ENCODE measurements at places on chromosomes 16 and 17.

- DNase-seq: no peak
Observed at GRCh38 chr17:73394512-73395450, 83.0 kb upstream of the CDC42EP4 start.

GRCh38 chr16:49493836-49494235 lies 120.2 kb downstream of the C16orf78 start:
- no peak for DNase-seq

- DNase-seq: peak; percentile 38
Observed at GRCh38 chr17:2194889-2195335, 108.7 kb downstream of the SMG6 start.

- no peak for DNase-seq
Observed at GRCh38 chr16:88616320-88616719, 22.1 kb upstream of the IL17C start.

DNA sequence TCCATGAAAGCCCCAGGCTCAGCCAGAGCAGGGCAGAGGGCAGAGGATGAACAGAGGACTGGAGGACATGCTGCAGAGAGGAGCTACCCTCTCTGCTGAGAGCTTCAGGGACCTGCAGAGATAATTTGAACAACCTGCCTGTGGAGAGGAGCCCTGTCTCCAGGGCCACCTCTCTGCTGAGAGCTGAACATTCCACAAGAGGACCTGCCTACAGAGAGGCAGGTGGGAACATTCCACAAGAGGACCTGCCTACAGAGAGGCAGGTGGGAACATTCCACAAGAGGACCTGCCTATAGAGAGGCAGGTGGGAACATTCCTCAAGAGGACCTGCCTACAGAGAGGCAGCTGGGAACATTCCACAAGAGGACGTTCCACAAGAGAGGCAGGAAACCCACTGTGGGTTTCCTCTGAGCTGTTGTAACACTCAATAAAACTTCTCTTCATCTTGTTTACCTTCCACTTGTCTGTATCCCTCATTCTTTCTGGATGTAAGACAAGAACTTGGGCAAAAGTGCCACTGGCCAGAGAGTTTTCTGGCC lies 551.9 kb upstream of the CA10 start:
- DNase-seq: no peak

DNA sequence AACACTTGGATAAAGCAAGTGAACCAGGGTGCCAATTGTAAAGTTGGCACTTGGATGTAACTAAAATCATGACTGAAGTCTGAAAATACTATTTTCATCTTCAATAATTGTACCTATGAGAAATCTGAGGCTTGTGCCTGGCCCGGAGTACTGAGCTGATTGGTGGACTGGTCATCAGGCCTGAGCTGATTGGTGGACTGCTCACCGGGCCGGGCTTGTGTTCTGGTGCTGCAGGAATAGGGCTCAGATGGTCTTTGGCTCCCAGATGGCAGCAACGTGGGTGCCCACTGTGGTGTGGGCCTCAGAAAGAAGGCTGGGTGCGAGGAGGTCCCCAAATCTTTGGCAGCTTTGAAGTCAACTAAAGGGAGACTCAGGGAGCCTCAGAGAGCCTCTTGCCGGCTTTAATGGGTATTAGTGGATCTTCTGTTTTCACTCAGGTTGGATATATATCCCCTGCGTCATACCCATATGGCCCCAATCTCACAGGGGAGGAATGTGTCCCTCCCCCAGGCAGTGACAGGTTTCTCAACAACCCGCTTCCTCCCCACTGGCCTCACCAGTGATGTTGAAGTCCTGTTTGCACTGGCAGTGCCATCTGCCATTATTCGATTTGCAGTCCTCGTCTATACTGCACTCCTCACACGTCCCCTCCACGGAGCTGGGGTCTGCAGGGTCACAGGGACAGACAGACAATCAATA lies 4.7 kb downstream of the UMOD start:
- DNase-seq: no peak

DNA sequence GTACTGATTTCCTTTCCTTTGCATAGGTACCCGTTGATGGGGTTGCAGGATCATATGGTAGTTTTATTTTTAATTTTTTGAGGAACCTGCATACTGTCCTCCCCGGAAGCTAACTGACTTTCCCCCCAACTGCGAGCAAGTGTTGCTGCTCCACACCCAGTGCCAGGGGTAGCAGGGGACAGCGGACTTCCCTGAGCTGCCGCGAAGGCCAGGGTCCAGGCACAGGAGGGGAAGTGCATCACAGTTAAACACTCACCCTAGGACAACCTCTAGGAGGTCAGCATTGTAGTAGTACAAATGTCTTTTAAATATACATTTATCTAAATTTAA lies 201.7 kb downstream of the NPIPB11 start:
- DNase-seq: no peak

GRCh38 chr16:68734782-68735181 lies 2.3 kb upstream of the CDH1 start:
- no peak for DNase-seq

DNA sequence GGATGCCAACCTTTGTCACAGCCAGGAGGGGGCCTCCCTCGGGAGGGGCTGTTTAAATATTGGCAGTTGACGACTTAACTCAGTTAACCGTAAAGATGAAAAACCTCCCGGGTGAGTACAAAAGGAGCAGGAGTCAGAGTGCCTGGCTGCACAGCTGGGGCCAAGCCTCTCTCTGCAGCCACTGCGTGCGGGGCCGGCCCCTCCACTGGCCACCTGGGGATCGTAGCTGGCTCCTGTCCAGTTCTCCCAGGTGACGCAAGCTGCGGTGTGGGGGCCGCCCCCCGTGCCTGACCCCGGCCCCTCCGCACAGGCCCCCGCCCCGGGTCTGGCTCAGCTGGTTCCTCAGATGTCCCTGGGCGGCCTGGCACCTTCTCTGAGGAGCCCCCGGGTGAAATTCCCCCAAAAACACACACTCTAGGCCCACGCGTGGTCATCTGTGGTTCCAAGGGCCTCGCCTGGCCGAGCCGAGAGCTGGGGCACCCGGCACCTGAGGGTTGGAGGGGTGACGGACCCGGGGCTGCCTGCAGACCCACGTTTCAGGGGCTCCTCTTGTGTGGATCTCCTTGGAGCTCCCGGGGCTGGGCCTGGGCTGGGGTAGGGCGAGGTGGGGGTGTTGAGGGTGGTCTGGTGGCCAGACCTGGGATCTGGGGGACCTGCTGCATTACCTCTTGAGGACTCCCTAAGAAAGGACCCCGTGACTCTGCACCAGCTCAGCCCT lies 7.4 kb upstream of the CACNA1H start:
- DNase-seq: no peak

DNA sequence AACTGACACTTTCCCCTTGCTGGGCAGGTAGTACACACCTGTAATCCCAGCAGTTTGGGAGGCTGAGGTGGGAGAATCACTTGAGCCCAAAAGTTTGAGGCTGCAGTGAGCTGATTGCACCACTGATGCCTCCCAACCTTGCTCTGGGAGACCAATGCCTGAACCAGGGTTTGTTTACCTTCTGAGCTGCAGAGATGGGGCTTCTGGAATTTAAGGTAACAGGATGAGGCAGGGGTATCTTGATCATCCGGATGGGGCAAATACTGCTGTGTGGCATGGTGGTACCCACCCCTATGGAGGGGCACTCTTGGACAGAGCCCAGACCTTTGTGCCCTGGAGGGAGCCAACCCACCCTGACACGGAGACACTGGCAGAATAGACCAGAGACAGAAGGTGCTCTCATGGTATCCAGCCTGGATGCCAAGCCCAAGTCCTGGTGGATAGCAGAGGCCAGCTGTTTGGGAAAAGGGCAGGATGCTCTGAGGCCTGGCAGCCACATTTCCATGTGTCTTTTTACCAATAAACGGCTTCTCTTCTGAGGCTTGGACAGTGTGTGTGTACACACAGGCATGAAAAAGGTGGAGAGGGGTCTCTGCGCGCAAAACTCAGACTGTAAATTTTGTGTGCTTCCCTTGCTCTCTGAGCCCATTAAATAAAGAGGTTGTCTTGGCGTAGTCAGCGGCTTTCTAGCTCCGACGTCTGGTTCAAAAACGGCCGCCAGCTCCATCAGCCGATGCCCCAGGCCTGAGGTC lies 4.4 kb downstream of the ZNF48 start:
- no peak for DNase-seq

DNA sequence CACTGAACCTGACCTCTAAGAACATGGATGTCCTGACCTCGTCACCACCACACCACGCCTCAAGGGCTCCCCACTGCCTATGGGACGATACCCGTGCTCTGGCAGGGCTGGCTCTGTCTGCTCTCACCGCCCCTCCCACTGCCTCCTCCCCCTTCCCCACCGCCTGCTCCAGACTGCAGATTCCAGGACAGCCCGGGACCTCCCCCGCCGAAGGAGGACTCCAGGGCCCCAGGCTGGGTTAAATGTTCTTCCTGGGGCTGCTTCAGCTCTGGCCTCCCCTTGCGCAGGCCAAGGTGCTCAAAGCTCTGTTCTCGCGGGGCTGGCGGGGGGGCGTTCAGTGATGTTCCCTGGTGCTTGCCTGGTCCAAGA lies 3.1 kb downstream of the NPW start:
- no peak for DNase-seq

GRCh38 chr16:46853713-46854443 lies 22.9 kb upstream of the C16orf87 start:
- peak; percentile 44 for DNase-seq

- DNase-seq: no peak
Observed at GRCh38 chr17:67109111-67109510, 64.8 kb downstream of the CACNG1 start.

GRCh38 chr16:75108792-75109731 lies 7.5 kb downstream of the LDHD start:
- no peak for DNase-seq

- DNase-seq: no peak
Observed at GRCh38 chr17:55284001-55284884, 19.5 kb downstream of the HLF start.

DNA sequence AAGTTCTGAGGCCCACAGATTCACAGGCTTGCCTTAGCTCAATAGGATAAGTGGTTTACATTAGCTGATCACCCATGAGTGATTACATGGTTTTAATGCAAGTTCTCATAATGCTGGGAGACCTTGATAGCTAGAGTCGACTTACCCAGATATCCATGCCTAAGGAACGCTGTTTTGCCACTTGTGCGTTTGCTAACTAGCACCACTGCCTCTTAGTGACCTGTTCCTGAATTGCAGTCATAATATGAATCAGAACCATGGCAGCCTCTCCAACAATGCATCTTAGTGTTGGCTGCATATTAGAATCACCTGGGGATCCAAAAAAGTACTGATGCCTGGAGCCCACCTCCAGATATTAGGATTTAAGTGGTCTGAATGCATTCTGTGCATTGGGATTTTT lies 251.1 kb upstream of the CDH5 start:
- DNase-seq: no peak

- DNase-seq: no peak
Observed at GRCh38 chr17:74332763-74333283, 6.8 kb downstream of the KIF19 start.

DNA sequence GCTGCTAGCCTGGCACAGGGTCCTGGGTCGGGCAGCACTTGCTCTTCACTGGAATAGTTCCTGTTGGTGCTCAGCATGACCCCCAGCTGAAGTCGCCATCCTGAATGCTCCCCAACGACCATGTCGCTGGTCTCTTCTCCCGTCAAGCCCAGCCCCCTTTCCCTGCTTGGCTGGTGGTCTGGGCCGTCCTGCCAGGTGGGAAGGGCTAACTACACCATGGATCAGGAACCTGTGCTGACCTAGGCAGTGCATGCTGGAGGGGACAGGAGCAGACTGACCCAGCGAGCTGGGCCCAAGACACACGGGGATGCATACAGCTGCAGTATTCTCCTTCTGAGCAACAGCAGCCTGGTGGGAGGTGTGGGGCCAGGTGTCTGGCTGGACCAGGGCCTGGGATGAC lies 9.2 kb upstream of the SREBF1 start:
- no peak for DNase-seq

- no peak for DNase-seq
Observed at GRCh38 chr17:69213059-69213813, 15.4 kb downstream of the ABCA10 start.

DNA sequence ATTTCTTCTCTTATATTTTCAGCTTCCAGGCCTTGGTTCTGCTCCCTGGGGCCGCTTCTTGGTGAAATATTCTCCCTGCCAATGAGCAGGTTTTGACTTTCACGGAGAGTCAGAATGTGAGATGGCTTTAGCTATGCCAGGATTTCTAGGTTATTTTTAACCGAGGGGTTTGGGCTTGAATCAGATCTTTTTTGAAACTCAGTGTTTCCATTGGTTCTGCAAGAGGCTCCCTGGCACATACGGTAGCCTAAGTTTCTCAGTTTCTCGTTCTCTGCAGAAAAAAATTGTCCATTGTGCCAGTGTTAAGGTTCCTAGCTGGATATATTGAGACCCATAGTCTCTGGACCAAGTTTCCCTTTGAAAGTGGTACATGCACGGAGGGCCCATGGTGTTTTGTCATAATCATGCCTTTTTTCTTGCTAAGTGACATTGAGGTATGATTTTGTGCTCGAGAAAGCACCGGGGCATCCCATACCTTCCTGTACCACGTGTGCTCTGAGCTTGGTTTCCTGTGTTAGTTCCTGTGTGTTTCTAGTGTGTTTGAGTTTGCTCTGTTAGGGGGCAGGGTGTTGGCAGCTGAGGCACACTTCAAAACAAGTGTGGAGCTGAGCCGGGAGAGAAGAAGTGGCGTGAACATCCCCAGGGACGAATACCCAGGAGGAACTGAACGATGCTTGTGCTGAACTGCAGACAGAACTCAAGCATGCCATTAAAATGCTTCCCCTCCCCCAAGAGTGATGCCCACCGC lies 127.2 kb downstream of the HS3ST3B1 start:
- no peak for DNase-seq

- no peak for DNase-seq
Observed at GRCh38 chr17:73539166-73539565, 105.1 kb downstream of the SDK2 start.

DNA sequence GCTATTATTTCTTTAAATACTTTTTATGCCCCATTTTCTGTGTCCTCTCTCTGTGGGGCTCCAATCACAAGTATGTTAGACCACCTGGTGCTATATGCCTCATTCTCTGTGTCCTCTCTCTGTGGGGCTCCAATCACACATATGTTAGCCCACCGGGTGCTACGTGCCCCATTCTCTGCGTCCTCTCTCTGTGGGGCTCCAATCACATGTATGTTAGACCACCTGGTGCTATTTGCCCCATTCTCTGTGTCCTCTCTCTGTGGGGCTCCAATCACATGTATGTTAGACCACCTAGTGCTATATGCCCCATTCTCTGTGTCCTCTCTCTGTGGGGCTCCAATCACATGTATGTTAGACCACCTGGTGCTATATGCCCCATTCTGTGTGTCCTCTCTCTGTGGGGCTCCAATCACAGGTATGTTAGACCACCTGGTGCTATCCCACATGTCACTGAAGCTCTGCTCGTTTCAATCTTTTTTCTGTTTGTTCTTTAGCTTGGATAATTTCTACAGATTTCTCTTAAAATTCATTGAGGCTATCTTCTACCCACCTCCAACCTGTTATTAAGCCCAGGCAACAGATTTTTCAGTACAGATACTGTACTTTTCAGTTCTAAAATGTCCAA lies 28.2 kb downstream of the LMF1 start:
- no peak for DNase-seq

DNA sequence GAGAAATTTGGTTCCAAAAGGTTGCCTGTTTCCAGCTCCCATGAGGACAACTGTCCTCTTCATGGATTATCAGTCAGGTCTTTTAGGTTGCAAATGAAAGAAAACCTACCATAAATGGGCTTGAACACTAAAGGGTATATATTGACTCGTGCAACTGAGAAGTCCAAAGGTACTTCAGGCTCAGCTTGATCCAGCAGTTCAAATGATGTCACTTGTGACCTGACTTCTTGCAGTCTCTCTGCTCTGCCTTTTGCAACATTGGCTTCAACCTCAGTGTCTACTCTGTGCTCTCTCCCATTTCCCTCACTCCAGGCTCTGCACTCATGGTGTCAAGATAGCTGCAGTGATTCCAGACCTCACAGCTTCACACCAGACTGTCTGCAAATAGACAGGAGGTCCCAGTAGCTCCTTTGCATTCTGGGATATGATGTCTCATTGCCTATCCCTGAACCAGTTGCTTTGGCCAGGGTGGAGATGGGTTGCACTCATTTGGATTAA lies 5.5 kb upstream of the CALB2 start:
- DNase-seq: no peak

Measured in NCI-H2227 treated with DMSO at 0.1 percent for 48 hours (cell line).